Panc1 (cell line): ENCODE measurements at places on chromosomes 3 and 15. TPM values are rescaled to one million over a fixed set of nuclear protein-coding genes. Genes with fewer than 3 reads are reported as not detected.

DNA sequence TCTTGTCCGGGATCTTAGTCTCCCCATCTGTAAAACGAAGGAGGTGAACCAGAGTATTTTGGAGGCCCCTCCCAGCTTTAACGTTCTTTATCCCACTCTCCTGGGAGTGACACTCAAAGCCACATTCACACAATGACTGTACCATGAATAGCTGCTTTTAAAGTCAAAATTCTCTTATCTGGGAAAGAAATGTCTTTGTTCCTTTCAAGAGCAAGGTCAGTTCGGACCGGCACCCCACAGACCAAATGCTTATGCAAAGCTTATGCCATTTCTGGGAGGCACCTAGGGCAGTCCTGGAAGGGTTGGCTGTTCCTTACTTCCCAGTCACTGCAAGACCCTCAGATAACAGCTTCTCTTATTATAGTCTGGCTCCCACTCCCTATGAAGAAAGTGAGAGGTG is 53.5 kb upstream of the WNT5A start:
- H3K36me3 ChIP-seq: no peaks in the 10 kb centered on the region
- no peak overlapping the region for H3K27ac ChIP-seq
- H3K4me3 ChIP-seq: no peak overlapping the region
- H3K27me3 ChIP-seq: no peaks in the 10 kb centered on the region; the same call in 1 of the 2 replicates

DNA sequence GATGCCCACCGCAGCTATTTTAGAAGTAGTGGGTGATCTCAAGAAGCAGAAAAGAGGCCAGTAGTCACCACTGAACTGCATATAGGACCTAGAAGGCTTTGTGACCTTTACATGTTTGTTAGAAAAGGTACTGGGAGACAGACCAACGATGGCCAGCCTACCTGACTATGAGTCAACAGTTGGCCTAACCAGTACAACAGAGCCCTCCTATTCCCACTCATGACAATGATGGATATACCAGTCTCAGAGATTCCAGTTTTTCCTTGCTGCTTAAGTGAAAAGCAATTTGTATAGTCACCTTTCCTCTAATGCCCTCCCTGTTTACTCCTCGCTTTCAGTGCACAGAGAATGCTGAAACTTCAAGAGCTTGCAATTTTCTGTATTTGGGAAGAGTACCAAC is 86.6 kb upstream of the PPIB start:
- peaks cover 57% of the 10 kb centered on the region for H3K4me1 ChIP-seq
- no peak overlapping the region for H3K4me3 ChIP-seq
- H3K27me3 ChIP-seq: no peaks in the 10 kb centered on the region
- no peak for DNase-seq

DNA sequence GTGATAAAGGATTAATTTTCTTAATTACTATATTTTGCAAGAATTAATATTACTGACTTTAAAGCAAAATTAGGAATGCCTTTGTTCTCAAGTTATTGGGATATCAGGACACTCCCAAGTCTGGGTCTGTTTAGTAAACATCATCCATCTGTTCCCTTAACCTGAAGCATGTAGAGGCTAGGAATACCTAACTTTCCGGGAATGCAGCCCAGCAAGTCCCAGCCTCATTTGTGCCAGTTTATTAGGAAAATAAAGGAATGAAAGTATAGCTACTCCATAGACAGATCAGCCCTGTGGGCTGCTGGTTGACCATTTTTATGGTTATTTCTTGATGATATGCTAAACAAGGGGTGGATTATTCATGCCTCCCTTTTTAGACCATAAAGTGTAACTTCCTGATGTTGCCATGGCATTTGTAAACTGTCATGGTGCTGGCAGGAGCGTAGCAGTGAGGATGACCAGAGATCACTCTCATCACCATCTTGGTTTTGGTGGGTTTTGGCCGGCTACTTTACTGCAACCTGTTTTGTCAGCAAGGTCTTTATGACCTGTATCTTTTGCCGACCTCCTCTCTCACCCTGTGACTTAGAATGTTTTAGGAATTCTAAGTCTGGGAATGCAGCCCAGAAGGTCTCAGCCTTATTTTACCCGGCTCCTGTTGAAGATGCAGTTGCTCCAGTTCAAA is 540.2 kb downstream of the NAALADL2 start:
- no peaks in the 10 kb centered on the region for H3K27me3 ChIP-seq
- no peak overlapping the region for H3K4me3 ChIP-seq
- no peak overlapping the region for H3K27ac ChIP-seq
- no peaks in the 10 kb centered on the region for H3K36me3 ChIP-seq

DNA sequence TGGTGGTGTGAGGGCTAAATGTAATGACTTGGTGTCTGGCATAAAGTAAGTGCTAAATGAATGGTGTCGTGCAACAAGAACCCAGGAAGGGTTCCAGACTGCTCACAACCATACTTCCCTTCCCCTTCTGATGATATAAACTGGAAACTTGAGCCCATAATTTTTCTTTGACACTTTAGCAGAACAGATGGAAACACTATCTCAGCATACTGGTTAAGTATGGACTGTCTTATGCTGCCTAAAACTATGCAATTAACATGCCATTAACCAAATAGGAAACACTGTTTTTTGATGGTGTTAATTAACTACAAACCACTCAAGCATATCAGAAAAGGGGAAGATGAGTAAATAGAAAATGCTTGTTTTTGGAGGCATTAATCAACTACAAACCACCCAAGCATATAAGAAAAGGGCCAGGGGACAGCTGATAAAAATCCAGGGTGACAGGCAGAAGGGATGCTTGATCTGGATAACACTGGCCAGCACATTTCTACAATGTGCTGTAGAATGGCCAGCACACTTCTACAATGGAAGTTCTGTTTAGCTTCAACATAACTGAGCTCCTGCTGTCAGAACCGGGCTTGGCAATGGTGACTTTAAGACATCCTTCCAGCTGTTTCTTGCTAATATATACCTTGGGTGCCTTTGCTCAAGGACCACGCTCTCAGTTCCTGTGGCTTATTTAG is 85.5 kb upstream of the FAM3D start:
- no peak overlapping the region for H3K4me3 ChIP-seq
- no peaks in the 10 kb centered on the region for H3K27me3 ChIP-seq
- no peak overlapping the region for H3K27ac ChIP-seq
- H3K4me1 ChIP-seq: no peaks in the 10 kb centered on the region
- no peak for DNase-seq
- no peaks in the 10 kb centered on the region for H3K36me3 ChIP-seq

GRCh38 chr15:29740692-29741311 is 81.5 kb downstream of the TJP1 start:
- no peak overlapping the region for H3K4me3 ChIP-seq
- no peak for DNase-seq
- no peak overlapping the region for H3K27ac ChIP-seq
- no peaks in the 10 kb centered on the region for H3K4me1 ChIP-seq
- peaks cover 8% of the 10 kb centered on the region; the same call in 1 of the 2 replicates for H3K36me3 ChIP-seq

- no peaks in the 10 kb centered on the region for H3K27me3 ChIP-seq
- H3K36me3 ChIP-seq: no peaks in the 10 kb centered on the region
- H3K4me3 ChIP-seq: no peak overlapping the region
- peak overlapping the region; percentile 37; the same call in 1 of the 2 replicates for H3K27ac ChIP-seq
- no peaks in the 10 kb centered on the region for H3K4me1 ChIP-seq
These were observed 482.5 kb upstream of the TBL1XR1 start for GRCh38 chr3:177679568-177680471.

DNA sequence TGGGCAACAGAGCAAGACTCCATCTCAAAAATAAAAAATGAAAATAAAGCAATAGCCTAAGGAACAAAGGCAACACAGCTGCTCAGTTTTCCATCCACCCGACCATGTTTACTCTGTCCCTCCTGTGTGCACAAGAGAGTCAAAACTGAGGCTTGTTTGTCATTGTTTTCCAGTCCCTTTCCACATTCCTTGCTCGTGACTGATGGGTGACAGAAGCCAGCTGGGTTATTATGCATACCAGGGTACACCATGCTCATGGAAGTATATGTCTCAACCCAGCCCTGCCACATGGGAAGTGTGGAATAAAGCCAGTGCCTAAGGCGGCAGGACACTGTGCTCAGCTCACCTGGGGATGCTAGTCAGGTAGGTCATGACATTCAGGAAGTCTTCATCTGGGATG is 49.5 kb downstream of the MCF2L2 start:
- no peaks in the 10 kb centered on the region for H3K4me1 ChIP-seq
- H3K36me3 ChIP-seq: no peaks in the 10 kb centered on the region
- no peak overlapping the region for H3K4me3 ChIP-seq
- no peaks in the 10 kb centered on the region for H3K27me3 ChIP-seq
- no peak overlapping the region for H3K27ac ChIP-seq
- DNase-seq: no peak

DNA sequence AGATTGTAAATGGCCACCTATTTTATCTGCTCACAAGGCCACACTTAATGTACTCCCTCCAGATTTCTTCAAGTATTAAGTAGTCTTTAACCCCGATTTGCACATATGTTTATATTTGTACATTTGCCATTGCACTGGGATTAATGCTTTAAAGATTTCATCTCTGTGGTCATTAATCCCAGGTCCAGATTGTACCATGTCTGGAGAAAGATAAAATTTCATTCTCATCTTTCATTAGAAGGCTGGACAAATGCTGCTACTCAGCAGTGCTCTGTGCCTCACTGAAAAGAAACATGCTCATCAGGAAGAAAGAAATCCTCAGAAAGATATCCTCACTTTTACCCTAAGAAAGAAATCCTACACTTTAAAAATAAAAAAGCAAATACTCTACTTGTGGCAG is 62.5 kb upstream of the LRRC3B start:
- no peaks in the 10 kb centered on the region for H3K4me1 ChIP-seq
- H3K27ac ChIP-seq: no peak overlapping the region
- H3K27me3 ChIP-seq: no peaks in the 10 kb centered on the region
- no peak overlapping the region for H3K4me3 ChIP-seq

DNA sequence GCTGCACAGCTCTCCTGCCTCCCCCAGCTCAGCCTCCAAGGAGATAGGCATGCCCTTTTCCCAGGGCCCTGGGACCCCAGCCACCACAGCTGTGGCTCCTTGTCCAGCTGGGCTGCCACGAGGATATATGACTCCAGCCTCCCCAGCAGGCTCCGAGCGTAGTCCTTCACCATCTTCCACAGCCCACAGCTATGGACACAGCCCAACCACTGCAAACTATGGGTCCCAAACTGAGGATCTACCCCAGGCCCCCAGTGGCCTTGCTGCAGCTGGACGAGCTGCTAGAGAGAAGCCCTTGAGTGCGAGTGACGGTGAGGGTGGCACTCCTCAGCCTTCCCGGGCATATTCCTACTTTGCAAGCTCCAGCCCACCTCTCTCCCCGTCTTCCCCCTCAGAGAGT is 20.5 kb upstream of the APEH start:
- DNase-seq: no peak
- H3K36me3 ChIP-seq: no peaks in the 10 kb centered on the region
- H3K4me1 ChIP-seq: no peaks in the 10 kb centered on the region
- H3K4me3 ChIP-seq: no peak overlapping the region
- H3K27ac ChIP-seq: no peak overlapping the region
- H3K27me3 ChIP-seq: no peaks in the 10 kb centered on the region

DNA sequence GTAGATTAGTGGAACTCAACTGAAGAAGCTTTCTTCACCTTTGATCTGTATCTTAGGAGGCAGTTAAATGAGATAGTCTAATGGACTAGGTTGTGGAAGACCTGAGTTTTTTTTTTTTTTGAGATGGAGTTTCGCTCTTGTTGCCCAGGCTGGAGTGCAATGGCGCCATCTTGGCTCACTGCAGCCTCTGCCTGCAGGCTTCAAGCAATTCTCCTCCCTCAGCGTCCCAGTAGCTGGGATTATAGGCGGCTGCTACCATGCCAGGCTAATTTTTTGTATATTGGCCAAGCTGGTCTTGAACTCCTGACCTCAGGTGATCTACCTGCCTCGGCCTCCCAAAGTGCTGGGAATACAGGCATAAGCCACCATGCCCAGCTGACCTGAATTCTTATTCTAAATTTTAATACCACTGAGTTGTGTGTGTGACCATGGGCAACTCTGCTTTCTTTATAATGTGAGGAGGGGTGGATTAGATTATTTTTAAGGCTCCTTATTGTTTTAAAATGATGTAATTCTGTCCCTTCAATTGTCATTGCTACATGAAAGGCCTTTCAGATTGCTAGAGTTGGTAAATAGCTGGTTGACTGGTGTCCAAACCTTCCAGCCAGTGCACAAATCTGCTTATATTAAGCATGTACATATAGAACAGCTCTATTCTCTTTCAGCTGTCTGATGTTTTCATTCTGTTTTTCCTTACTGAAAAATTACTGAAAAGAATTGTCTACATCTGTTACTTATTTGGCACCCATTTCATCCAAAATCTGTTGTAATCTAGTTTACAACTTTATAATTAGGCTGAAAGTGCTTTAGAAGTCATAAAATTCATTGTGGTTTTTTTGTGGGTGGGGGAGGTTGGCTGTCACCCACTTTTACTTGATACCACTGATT is 2.3 kb downstream of the LNP1 start:
- H3K4me1 ChIP-seq: peaks cover 2% of the 10 kb centered on the region; the same call in 1 of the 2 replicates
- no peaks in the 10 kb centered on the region for H3K27me3 ChIP-seq
- peak overlapping the region; percentile 98 for H3K27ac ChIP-seq

ARGFX gene
- total RNA-seq: not detected

HYKK gene
- 19.8 TPM for total RNA-seq

KCTD6 gene
- 18.3 TPM for total RNA-seq

CCR5 gene
- total RNA-seq: not detected
